ENCODE measurements at places on chromosomes 4 and X. TPM values are rescaled to one million over a fixed set of nuclear protein-coding genes. Genes with fewer than 3 reads are reported as not detected.
A peak's percentile ranks its signal among the peaks of the same experiment; 100 is the strongest.

- no peak for DNase-seq
Measured at GRCh38 chr4:8368998-8369397, 71.5 kb downstream of the ACOX3 start.

GRCh38 chrX:20974326-20974725, 399.9 kb upstream of the CNKSR2 start:
- no peak for DNase-seq

DNA sequence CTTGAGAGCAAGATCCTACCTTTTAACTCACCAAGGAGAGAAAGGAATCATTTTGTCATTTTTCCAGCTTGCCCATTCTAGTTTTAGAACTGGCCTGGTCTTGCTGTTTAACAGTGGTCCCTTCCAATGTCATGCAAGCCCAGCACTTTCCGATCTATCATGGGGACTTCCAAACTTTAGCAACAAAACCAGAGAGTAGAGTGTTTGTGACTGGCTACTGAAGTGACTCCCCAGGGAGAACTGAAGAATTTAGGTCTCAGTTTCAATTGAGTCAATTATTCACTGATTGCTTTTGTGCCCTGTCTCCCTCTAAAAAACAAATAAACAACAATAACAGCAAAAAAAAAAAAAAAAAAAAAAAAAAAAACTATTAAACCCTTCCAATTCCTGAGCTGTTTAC, 108.3 kb downstream of the LHFPL1 start:
- DNase-seq = no peak

GRCh38 chrX:10709276-10709675, 88.9 kb upstream of the MID1 start:
- DNase-seq = no peak

DNA sequence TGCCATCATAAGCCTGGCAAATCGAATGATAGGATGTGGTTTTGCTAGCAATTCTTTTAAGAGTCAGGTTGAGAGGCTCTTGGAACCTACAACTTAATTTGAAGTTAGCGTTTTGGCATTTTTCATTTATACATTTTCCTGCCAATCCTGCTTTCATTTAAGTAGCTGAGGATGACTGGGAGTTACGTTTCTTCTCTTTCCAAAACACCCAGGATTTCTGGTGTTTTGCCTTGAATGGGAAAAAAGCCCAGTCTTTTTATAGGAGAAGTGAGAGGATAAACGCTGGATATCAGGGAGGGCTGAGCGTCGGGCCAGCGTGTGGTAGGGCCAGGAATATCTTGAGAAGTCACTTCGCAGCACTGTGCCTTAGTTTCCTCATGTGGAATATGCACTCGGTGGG, 174.2 kb upstream of the HAND2 start:
- no peak for DNase-seq

DNA sequence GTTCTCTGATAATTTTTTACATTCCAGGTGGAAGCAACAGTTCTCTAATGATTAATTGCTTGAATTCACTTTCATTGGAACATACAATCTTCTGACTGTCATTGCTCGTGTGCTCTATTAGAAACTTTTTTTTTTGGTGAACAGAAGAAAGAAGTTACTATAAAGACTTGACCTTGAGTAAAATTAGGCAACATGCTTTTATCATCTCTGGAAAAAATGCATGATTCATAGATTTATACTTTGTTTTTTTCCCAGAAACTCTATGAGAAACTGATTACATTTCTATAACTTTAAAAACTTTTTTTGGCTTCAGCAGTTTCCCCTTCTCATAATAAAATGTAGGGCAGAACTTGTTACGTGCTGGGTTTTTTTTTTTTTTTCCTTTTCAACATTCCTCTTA, 167.6 kb downstream of the ARHGAP10 start:
- no peak for DNase-seq

GRCh38 chrX:12881914-12882313, 15.0 kb downstream of the TLR7 start:
- no peak for DNase-seq

DNA sequence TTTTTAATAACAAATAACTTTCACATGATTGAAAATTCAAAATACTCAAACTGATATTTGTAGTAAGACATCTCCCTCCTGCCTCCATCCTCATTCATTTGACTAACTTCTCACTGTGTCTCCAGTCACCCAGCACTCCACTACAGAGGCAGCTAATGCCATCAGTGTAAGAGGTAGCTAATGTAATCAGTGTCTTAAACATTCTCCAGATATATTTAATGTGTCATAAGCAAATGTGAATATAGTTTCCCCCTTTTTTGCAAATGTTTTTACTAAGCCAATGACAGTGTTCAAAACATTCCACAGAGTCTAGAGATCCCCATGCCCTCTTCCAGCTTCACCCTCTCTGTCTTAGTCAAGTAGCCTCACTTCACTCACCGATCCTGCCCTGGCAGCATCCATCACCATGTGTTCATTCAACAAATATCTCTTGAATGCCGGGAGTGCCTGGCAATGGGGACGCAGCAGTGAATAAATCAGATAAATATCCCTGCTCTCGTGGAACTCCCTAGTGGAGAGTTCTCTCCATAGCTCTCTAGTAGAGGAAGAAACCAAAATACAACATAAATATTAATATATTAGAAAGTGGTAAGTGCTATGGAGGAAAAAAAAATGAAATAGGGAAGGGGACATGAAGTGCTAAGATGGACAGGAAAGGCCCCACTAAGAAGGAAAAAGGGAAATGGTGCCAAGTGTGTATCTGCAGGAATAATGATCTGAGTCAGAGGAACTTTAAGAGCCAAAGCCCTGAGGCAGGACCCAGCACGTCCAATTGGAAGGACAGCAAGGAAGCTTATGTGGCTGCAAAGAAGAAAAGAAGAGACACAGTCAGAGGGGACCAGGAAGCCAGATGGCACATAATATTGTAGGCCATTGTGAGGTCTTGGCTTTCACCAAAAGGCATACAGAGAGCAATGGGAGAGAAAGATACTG, 18.7 kb downstream of the SCFD2 start:
- DNase-seq = no peak

DNA sequence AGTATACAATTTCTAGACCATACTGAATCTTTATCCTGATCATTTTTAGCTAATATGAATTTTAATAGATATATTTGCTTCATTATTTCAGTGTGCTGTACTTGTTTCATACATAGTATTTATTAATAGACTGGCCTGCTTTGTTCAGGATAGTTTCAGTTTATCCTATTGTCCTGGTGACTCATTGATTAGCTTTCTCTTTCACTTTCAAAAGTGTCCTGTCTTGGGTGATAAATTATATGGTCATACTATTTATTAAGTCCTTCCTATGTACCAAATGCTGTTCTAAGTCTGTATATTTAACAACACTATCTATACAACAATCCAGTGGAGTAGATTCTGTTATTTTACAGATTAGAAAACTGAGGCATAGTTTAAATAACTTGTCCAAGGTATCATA, 153.8 kb upstream of the RAPGEF2 start:
- no peak for DNase-seq

DNA sequence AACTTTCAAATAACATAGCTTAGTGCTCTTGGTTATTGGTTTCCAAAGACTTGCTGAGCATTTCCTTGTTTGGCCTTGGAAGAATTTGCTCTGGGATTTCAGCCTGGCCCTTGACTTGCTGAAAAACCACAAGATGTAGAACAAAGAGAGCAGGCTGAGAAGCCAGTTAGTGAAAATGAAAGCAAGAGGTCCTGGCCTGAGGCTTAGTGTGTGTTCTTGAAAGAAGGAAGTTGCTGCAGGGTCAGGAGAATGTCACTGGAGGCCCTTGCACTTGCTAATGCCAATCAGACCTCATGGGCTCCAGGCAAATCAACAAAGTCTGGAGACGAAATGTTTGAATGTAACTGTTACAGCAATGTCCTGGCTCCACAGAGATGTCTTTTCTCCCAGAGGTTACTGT, 79.4 kb downstream of the SYNPO2 start:
- DNase-seq = peak; percentile 68

GRCh38 chr4:2728221-2728620, 27.9 kb downstream of the TNIP2 start:
- DNase-seq = no peak

GRCh38 chrX:40420899-40421729, 159.7 kb upstream of the ATP6AP2 start:
- DNase-seq = no peak

- no peak for DNase-seq
Measured at GRCh38 chr4:148141501-148141900, 300.7 kb downstream of the NR3C2 start.

DNA sequence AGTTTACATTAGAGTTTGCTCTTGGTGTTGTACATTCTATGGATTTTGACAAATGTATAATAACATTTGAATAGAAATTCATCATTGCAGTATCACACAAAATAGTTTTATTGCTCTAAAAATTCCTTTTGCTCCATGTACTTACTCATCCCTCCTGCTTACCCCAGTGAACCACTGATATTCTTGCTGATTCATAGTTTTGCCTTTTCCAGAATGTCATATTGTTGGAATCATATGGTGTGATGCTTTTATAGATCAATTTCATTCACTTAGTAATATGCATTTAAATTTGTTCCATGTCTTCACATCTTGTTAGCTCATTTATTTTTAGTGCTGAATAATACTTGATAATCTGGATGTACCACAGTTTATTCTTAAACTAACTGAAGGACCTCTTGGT, 1593.2 kb downstream of the C4orf33 start:
- no peak for DNase-seq

GRCh38 chr4:74793757-74794381, 454 bp downstream of the BTC start:
- DNase-seq = peak; percentile 21

GRCh38 chr4:16636304-16636703, 262.1 kb downstream of the LDB2 start:
- DNase-seq = no peak

DNA sequence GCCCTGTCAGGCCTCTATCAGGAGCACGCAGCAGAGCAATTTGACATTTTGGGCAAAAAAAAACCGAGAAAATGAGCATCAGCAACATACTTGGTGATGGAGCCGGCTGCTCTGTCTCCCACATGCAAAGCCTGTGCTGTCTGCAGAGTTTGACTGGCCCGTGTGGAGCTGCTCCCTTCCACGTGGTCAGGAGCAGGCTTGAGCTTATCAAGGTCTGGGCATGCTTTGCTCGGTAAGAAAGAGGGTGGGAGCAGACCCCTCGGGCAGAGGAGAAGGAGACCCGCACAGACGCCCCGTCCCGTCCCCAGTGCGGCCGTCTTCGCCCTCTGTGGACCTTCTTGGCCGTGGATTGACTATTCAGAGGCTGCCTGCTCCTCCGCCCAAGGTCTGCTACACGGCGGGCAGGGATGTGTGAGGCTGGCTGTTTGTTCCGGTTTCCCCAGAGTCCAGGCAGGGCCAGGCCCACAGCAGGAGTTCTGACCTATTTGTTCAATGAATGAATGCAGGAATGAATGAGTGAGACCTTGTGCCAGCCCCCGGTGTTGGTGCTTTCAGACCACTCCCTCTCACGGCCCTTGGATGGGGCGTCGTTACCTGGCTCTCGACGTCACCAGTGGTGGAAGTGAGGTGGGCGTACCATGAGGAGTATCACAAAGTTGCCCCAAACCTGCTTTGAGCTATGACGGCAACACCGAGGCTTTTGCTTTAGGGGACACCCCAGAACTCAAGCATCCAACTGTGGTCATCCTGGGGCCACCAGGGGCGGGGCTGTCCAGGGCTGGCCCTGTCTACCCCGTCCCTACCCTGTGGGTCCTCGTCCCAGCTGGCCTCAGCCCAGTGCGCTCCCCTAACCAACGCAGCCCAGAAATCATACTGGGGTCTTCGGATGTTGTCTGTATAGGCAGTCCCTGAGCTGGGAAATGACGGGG, 54.7 kb upstream of the ADRA2C start:
- DNase-seq = no peak

DNA sequence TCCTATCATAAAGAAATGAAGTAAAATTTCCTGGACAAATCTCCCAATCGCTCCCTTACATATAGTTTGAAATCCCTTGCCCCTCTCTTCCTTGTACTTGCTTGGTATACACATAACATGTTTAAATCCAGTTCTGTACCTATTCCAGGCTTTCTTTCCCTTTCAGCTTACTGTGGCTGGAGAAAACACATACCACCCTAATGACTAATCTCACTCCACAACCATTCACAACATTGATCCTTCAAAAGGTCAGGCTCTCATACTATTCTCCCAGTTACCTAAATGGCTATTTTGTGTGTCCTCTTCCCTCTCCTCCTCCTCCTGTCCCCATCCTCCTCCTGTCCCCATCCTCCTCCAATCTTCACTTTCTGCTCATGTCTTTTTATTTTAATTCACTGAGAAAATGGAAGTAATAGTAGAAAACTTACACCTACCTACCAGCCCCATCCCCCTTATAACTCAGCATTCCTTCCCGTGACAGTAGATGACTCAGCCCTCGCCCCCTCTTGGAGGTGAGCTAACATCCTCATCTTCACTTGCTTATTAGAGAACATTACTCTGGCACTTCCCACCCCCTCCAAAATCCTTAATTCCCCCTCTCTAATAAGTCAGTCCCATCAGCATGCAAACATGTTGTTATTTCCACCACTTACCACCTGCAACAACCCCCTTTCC, 77.5 kb downstream of the IL15 start:
- no peak for DNase-seq

DNA sequence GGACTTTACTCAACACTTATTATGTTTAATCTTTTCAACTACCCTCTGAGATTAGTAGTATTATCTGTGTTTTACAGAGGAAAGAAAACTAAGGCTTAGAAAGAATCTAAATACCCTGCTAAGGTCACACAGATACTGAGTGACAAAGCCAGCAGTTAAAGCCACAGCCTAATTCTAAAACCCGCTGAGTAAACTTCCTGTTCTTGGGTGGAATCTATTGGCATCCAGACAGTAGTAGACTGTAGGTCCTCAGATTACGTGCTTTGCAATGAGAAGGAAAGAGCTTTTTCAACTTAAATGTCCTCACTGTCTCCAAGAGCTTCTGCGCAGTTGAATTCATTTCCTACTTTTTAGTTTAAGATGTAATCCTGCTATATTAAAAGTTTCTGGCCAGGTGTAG, 126.0 kb downstream of the TENM3 start:
- DNase-seq = no peak

GRCh38 chr4:16083241-16084191, at the start of gene PROM1:
Gene PROM1, minus strand, starts transcription at chr4:16084023. Its CDS starts 8,117 bp downstream, at chr4:16075906.
- no peak for DNase-seq

DNA sequence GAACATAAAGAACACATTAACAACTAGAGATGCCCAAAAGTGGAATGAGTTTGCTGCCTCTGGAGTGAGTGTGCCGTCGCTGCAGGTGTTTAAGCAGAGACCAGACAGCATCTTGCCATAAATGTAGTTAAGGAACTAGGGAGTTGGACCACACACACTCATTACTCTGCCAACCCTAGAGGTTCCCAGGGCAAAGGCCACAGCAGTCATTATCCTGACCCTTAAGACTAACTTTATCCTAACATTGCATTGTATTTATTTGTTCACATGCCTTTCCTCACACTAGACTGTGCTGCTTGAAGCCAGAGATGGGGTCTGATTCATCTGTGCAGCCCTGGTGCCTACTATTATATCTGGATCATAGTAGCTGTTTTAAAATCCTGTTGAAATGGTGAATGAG, 16.9 kb upstream of the PLA2G12A start:
- DNase-seq = no peak

- DNase-seq = no peak
Measured at GRCh38 chrX:143873343-143873742, 10.5 kb upstream of the UBE2NL start.

GRCh38 chrX:109351557-109351956, 130.3 kb downstream of the GUCY2F start:
- no peak for DNase-seq

Gene TLR3
- 12.6 TPM for total RNA-seq

Gene TMEM255A
- 2.1 TPM for total RNA-seq

Gene EMCN
- 84.1 TPM for total RNA-seq

Gene SLC10A4
- total RNA-seq = 0.24 TPM

Gene ARHGEF9
- 22.5 TPM for total RNA-seq

Gene FATE1
- total RNA-seq = not detected

Gene CENPI
- total RNA-seq = 24.7 TPM

Gene XAGE1A
- total RNA-seq = not detected

Gene SYN1
- total RNA-seq = 1.5 TPM

Gene UGT8
- 0.46 TPM for total RNA-seq
